ENCODE measurements at places on chromosomes 11 and 22.
A peak's percentile ranks its signal among the peaks of the same experiment; 100 is the strongest.

- no peak for DNase-seq
These were observed 53.4 kb downstream of the SMCO4 start for GRCh38 chr11:93489841-93490240.

DNA sequence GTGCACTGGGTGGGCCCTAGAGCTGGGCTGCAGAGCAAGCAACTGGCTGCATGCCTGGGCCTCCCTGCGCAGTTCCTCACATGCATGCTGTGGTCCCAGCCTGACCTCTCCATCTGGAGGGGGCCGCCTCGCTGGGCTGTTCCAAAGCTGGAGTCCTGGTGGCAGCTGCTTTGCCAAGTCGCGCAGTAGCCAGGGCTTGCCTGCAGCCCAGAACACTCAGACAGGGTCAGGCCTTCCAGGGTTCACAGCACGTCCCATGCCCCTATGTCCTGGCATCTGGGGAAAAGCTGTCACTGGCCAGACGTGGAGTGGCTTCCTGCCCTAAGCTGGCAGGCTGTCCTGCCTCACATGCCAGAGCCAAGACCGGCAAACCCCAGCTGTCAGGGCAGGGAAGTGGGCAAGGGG is 16.5 kb upstream of the CDC42EP2 start:
- DNase-seq, result no peak

- no peak for DNase-seq
These were observed 37.1 kb upstream of the SWAP70 start for GRCh38 chr11:9626496-9627394.

DNA sequence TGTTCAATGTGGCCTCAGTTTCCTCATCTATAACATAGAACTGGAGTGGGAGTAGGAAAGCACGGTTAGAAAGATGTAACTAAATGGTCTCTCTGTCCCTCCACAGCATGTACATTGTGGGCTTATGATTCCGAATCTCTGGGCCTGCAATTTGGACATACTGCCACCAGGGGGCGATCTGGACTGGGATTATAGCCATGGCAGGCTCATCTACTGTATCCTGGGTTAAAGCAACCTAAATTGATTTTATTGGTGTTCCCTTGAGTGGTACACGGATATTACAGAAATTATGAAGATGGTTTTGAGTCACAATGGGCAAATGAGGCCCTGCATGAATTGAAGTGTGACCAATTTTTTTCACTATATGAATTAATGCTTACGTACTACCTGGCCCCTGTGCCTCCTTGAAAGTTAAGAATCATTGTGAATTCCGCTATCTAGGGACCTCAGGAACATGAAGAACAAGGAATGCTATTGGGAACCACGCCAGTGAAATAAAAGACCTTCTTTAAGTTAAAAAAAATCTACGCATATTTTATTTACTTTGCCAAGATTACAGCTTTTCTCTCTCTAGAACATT is 32.9 kb downstream of the TST start:
- DNase-seq, result peak; percentile 70

- DNase-seq, result no peak
These were observed 9.1 kb downstream of the TPBGL start for GRCh38 chr11:75249704-75250103.

DNA sequence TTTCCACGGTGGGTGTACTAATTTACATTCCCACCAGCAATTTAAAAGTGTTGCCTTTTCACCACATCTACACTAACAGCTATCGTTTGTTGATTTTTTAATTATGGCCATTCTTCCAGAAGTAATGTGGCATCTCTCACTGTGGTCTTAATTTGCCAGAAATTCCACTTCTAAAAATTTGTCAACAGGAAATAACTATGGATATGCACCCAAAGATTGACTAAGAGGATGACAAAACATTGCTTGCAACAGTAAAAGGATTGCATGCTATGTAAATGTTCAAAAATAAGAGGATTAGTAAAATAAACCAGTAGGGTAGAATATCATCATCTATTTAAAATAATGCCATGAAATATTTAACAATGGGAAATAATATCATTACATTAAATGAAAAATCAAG is 219.5 kb downstream of the DCDC1 start:
- no peak for DNase-seq

- peak; percentile 56 for DNase-seq
These were observed 114.0 kb downstream of the ABTB2 start for GRCh38 chr11:34243600-34244464.

GRCh38 chr11:114284021-114284420 is 12.2 kb upstream of the NNMT start:
- DNase-seq, result no peak
